Testis (tissue), 5 donors: ENCODE measurements at places on chromosomes 7 and 10. TPM values are rescaled to one million over a fixed set of nuclear protein-coding genes. Genes with fewer than 3 reads are reported as not detected.

GRCh38 chr7:84916161-84916560, 270.7 kb downstream of the SEMA3D start:
- no peak for DNase-seq

DNA sequence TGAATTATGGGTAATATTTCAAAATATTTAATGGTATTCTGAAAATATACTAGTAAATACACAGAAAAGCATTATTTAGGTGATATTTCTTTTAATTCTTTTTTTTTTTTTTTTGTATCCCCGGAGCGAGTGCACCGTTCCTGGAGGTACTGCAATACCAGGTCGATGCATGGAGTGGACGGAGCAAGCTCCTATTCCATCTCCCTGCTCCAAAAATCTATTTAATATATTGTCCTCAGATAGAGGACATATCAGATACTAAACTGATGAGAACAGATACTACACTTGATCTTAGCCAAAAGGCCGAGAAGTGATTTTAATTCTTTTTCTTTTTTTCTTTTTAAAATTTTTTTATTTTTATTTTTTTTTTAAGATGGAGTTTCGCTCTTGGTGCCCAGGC, 10.8 kb downstream of the BTRC start:
- no peak for DNase-seq

- no peak for DNase-seq
Measured at GRCh38 chr7:73572767-73573186, 5.6 kb downstream of the TBL2 start.

NIPSNAP2 gene
- 90.2 TPM for total RNA-seq

- peak; percentile 7 for DNase-seq
Measured at GRCh38 chr10:1384026-1384425, 327.8 kb downstream of the WDR37 start.

GRCh38 chr7:91267171-91267955, 3.1 kb downstream of the FZD1 start:
- no peak for DNase-seq

- DNase-seq: no peak
Measured at GRCh38 chr10:85149766-85150165, 821.4 kb downstream of the CCSER2 start.

- peak; percentile 29 for DNase-seq
Measured at GRCh38 chr10:71547876-71548846, 151.4 kb downstream of the CDH23 start.

GRCh38 chr7:134098072-134098471, 29.1 kb upstream of the LRGUK start:
- no peak for DNase-seq

DNA sequence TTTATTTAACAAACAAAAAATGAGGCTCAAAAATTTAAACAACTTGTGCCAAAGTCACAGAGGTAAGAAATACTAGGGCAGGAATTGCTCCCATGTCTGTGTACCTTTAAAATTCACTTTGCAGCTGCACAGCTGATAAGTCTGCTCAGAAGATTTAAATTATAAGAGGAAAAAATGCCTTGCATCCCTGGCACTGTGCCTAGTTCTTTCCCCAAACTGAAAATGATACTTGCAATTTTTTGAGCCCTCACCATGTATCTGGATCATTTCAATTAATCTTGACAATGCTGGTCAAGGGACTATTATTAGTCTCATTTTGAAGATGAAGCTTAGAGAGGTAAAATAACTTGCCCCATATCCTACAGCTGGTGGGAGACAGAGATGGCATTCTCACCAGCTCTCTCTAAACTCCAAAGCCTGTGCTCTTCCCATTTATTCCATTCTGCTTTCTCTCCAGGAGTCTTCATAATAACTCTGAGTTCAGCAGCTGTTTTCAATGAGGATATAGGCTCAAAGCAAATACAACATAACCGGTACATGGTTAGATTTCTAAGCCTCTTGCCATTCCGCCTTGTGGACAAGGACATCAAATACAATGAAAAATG, 350.5 kb upstream of the LRRTM3 start:
- DNase-seq: no peak

- DNase-seq: peak; percentile 95
Measured at GRCh38 chr7:23273141-23273599, 26.0 kb upstream of the MALSU1 start.

GRCh38 chr7:30163231-30163894, 28.6 kb downstream of the MTURN start:
- DNase-seq: no peak

DNA sequence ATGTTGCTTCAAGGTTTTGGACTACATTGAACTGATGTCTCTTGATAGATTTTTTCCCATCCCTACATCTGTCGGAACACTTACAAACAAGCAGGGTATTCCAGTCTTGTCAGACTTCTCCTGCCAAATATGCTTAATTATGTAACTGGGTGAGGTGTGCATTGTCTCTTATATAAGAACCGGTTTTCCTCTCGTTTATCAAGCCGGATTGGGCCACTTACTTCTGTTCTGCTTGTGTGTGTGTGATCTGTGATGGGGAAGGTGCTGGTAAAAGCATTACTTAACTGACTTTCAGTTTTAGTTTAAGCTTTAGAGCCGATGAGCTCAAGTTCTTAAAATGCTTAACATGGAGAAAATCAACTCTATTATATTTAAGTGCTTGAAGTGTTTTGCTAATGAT, 57.9 kb downstream of the OTUD1 start:
- no peak for DNase-seq

DNA sequence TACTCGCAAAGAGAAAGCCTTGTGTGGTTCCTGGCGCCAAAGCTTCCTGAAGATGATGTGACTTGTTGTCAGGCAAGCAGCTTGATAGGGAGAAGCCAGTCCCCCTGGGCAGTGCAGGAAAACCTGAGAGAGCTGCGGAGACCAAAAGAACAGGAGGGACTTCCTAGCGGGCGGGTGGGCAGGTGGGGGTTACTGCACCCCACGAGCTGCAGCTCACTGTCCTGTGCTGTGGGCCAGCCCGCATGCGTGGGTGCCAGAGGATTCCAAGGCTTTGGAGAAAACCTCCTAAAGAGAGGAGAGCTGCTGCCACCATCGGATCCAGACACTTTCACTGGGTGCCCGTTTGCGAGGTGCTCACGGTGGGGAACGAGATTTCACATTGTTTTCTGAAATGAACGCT, 145.1 kb downstream of the ACTR3B start:
- DNase-seq: no peak

PAPOLB gene
- total RNA-seq: 29.1 TPM

DNA sequence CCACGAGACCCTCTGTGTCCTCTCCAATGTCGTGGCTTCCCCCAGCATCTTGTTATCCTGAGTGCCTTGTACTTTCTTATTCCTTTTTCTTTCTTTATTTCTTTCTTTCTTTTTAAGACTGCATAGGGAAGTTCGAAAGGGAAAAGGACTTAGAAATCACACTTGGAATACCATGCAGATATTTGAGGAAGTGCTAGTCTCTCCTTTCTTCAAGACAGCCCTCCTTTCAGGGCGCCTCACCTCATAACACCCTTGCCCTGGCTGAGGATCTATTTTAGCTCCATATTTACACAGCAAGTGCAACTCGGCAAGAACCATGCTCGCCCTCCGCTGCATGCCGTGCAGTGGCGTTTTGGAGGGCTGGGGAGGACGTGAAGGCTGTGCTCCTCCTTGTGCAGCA, 232.3 kb upstream of the GLI3 start:
- no peak for DNase-seq

ABCB4 gene
- total RNA-seq: 2.0 TPM

KCNMA1 gene
- 13.6 TPM for total RNA-seq

CNNM2 gene
- total RNA-seq: 30.5 TPM

GRCh38 chr10:53412651-53413050, 640.1 kb upstream of the MBL2 start:
- no peak for DNase-seq

GJC3 gene
- 0.71 TPM for total RNA-seq

DNA sequence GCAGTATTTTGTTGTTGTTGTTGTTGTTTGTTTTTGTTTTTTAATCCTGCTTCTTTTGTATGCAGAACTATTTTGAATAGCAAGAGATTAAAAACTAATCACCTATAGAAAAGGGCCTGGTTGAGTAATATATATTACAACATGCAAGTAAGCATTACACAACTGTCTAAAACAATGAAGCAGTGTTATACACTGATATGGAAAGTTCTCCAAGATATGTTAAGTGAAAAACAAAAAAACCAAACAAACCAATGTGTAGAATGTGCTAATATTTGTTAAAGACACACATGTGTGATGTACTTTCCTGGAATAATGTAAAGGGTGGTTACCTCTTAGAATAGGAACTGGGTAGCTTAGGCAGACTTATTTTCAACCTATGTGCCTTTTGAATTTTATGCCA, 117.4 kb downstream of the ZNF365 start:
- no peak for DNase-seq

DNA sequence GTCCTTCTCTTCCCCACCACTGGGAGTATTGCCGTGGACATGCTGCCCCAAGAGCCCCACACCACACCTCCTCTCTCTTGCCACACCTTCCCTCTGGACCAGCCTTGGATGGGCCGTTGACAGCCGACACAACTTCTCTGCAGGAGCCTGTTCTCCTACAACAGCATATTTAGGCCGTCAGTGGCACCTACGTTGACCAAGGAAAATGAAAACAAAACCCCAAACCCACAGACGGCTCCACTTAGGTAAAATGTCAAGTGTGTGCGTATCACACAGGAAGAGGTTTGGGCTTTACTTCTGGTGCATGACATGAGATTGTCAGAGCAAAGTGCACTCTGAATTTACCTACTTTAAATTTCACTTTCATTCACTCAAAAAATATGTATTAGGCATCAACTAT, 246.6 kb downstream of the ZMYND11 start:
- DNase-seq: peak; percentile 4

GRCh38 chr10:110268971-110269370, 35.7 kb downstream of the SMNDC1 start:
- no peak for DNase-seq

DNA sequence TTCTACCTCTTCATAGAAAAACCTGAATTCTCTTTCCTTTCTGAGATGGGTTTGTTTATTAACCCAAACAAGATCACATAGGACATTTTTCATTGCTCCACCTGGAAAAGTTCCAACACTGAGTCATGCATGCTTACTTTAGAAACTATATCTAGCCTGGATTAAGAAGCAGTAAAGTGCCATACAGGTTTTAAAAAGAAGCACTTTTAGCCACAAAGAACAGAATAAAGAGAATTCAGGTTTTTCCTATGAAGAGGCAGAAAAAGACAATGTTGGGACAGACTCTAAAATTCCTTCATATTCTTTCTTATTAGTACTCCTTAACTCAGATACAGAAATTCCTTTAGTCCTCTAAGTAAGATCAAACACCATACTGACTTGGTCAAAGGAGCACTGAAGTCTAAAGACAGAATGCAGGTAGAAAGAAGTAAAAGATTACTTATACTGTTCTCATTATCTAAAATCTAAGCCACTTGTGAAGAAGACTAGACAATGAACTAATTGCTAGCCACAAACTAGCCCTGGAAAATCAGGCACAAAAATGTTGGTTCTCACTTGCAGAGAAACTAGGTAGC, 241.3 kb downstream of the ANK3 start:
- DNase-seq: no peak
